ENCODE measurements at places on chromosomes 3 and 15. TPM values are rescaled to one million over a fixed set of nuclear protein-coding genes. Genes with fewer than 3 reads are reported as not detected.

GRCh38 chr3:138547342-138547975 is 46.6 kb downstream of the CEP70 start:
- no peak for DNase-seq

DNA sequence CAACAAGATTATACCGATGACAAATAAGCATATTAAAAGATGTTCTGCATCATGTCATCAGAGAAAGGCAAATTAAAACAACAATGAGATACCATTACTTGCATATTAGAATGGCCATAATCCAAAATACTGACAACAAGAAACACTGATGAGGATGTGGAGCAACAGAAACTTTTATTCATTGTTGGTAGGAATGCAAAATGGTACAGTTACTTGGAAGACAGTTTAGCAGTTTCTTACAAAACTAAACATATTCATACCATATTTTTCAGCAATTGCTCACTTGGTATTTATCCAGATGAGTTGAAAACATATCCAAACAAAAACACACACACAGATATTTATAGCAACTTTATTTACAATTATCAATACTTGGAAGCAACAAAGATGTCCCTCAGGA is 160.9 kb upstream of the MME start:
- DNase-seq, result no peak

DNA sequence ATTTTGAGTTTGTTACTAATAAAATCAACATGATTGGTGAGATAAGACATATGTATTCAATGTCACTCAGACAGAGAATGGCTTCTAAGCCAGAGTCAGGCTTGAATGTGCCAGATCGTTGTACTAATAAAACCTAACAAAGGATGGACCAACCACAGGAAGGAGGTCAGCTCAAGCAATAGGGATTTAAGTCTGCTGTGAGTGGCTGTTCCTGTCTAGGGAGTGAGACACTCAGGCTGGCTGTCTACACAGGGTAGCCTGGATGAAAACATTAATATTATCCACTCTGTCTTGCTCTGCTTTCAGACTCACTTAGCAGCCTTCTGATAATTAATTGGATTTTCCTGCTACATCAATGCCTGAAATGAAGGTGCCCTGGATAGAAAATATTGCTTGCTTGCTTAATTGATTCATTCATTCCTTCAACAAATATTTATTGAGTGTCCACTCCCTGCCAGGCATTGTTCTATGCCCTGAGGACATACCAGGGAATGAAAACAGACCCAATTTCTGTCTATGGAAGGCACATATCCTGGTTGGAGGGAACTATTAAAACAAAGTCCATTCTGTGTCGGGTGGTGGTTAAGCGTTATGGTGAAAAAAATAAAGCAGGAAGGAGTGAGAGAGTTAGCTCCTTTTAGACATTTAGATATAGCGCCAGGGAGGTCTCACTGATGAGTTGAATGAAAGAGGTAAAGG is 239.4 kb downstream of the CHST2 start:
- no peak for DNase-seq

DNA sequence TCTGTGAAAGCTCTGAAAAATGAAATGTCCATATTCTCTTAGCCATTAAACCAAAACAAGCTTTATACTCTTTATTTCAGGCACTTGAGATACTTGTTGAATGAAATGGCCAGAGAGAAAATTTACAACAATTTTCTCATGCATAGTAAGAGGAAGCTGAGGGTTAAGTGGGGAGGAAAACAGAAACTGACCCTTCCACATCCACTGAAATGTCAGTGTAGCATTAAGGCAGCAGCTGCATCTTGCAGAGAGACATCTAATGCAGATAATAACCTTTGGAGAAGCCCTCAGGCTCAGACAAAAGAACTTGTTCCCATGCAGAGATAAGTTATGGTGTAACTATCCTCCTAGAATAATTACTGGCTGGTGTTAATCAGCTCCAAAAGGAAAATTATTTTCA is 34.0 kb downstream of the ZDHHC23 start:
- no peak for DNase-seq

DNA sequence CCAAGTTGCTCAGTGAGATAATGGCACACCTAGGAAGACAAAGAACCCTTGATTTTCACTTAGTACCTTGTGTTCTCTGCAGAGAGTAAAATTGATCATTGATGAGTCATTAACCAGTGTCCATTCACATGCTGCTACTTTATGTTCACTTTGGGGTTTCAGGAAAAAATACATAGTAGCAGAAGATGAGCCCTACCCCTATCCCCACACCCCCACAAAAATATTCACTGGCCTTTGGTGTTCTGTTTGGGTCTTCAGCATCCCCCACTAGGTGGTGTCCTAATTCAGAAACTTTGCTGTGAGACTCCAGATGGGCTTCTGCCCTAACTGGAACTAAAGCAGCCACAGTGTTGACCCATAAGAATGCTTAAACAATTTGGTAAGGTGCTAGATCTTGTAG is 178.8 kb downstream of the KLHL25 start:
- DNase-seq, result peak; percentile 60

- DNase-seq, result no peak
These were observed 430.5 kb downstream of the GABRG3 start for GRCh38 chr15:27401471-27401870.

DNA sequence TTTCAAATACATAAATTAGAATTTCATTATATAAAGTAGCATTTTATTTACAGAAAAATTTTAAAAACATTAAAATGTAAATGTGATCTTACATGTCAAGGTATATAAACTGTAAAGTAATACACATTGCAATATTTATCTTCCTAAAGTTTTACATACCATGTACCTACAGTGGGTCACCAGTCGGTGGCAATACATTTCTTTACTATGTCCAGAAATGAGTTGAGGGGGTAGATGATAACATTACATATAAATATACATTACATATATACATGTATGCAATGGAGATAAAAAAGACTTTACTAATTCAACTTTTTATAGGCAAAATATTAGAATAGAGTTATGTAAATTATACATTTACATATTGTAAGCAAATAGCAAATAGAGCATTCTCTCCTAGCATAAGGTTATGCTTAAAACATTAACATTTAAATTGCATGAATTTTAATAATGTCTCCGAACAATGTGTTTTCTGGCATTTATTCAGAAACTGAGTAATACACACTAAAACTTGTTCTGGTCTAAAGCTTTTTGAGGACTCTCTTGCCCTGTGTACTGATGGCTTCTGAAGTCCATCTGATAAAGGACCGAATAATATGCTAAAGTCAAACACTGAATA is 93.3 kb upstream of the NLGN1 start:
- DNase-seq, result no peak

FANCD2OS gene
- not detected for total RNA-seq

SKOR1 gene
- total RNA-seq, result 0.09 TPM

A4GNT gene
- not detected for total RNA-seq
